ENCODE measurements at places on chromosomes 4 and X. TPM values are rescaled to one million over a fixed set of nuclear protein-coding genes. Genes with fewer than 3 reads are reported as not detected.

Gene RASSF6
- total RNA-seq, result not detected

Gene SAGE1
- not detected for total RNA-seq

Gene LRBA
- 35.6 TPM for total RNA-seq

Gene TRIM2
- 121 TPM for total RNA-seq

Gene TMEM164
- 17.5 TPM for total RNA-seq

Gene CENPVL3
- not detected for total RNA-seq

Gene FDCSP
- total RNA-seq, result not detected

Gene WNK3
- total RNA-seq, result 1.5 TPM

Data from uterus (tissue), 4 donors.